ENCODE measurements at places on chromosomes 5 and 9.

GRCh38 chr9:20865347-20865746 is 166.1 kb downstream of the HACD4 start:
- H3K4me1 ChIP-seq = peaks cover 8% of the 10 kb centered on the region
- no peaks in the 10 kb centered on the region for H3K27me3 ChIP-seq
- no peak overlapping the region for H3K27ac ChIP-seq
- no peak overlapping the region for H3K4me3 ChIP-seq

- peaks cover 17% of the 10 kb centered on the region for H3K36me3 ChIP-seq
- H3K4me1 ChIP-seq = peaks cover 3% of the 10 kb centered on the region
- no peak overlapping the region for H3K27ac ChIP-seq
- no peak overlapping the region for H3K4me3 ChIP-seq
Observed at GRCh38 chr9:131524665-131525315, 6.3 kb downstream of the UCK1 start.

- H3K4me3 ChIP-seq = no peak overlapping the region
- no peaks in the 10 kb centered on the region for H3K36me3 ChIP-seq
- peaks cover 21% of the 10 kb centered on the region for H3K4me1 ChIP-seq
- peak; percentile 2 for DNase-seq
Observed at GRCh38 chr5:366541-367357, 45.2 kb downstream of the AHRR start.

- no peak overlapping the region for H3K27ac ChIP-seq
- H3K4me1 ChIP-seq = no peaks in the 10 kb centered on the region
- no peaks in the 10 kb centered on the region for H3K27me3 ChIP-seq
- no peak for DNase-seq
- no peak overlapping the region for H3K4me3 ChIP-seq
- no peaks in the 10 kb centered on the region for H3K36me3 ChIP-seq
Observed at GRCh38 chr5:109485030-109485429, 75.3 kb upstream of the PJA2 start.

DNA sequence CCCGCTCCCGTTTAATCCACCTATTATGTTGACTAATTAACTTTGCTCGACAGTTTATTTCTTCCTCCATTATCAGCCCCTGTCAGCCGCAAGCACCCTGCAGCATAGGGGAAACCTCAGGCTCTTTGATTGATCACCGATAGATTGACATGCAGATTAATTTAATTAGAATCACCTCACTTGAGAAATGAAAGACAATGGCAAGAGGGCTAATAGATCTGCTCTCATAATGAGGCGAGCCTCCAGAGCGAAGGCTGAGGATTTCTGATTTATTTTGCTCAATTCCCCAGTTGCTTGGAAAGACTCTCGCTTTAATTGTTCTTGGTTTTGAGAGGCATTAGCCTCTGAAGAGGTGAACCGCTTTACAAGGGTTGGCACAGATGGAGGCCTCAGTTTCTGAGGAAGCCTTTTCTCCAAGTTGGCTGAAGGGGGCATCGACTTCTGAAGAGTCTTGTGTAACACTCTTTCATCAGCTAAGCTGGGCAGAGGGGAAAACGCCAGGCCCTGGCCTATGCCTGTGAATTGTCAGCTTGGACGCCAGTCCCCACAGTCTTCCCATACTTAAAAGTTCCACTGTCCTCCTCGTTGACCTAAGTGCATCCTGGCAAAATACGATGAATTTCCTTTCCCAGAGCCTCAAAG is 275.4 kb downstream of the EBF1 start:
- peaks cover 2% of the 10 kb centered on the region for H3K27me3 ChIP-seq
- H3K27ac ChIP-seq = no peak overlapping the region
- no peaks in the 10 kb centered on the region for H3K36me3 ChIP-seq
- no peak for DNase-seq
- no peak overlapping the region for H3K4me3 ChIP-seq

DNA sequence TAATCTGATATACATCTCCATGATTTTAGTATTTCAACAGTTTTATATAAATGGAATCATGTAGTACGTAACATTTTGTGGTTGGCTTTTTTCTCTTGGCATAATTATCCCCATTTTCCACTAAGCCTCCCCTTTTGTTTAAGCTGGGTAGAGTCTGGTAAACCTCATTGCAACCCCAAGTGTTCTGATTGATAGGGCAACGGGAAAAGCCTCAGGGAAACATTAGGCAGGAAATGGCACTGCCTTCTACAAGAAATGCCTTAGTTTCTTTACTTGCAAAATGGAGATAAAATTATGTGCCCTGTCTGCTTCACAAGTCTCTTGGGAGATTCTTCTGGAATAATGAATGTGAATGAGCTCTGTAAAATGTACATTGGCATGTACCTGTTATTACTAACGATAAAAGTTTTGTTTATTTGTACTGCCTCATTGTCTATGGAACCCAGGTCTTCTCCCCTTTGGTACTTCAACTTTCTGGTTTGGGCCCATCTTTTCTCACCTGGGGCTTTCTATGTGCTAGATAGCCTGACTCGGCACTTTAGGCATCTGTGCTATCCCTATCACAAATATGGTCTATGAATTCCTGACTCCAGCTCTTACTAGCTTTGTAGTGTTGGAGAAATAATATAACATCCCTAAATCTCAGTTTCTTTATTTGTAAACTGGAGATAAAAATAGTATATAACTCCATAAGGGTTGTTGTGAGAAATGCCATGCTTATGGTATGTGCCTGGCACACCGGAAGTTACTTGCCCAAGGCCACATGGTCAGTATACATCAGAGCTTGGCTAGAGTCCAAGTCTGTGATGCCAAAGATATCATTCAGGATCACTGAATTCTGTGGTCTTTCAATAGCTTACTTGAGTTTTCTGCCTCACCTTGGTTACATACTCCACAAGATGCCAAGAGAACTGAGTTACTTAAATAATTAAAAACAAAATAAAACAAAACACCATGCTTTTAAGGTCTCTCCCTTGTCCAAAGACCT is 48.2 kb upstream of the ZNF169 start:
- H3K27ac ChIP-seq = no peak overlapping the region
- H3K36me3 ChIP-seq = no peaks in the 10 kb centered on the region
- no peak for DNase-seq
- H3K4me3 ChIP-seq = no peak overlapping the region
- H3K4me1 ChIP-seq = peaks cover 3% of the 10 kb centered on the region

DNA sequence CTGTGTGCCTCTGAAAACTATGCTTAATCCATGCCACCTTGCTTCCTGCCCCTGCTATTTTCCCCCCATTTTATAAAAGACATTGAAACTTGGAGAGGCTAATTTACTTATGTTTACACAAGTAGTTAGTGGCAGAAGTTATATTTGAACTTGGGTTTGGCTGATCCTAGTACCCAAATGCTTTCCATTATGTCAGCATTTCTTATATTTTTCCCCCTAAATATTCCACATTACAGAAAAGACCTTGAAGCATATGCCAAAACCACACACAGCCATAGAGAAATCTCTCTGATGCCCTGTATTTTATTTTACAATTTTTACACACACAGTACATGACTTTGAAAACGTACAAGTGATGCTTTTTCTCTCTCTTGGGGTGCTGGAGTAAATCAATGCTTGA is 11.2 kb downstream of the C1QTNF2 start:
- H3K36me3 ChIP-seq = no peaks in the 10 kb centered on the region
- no peaks in the 10 kb centered on the region for H3K4me1 ChIP-seq
- no peaks in the 10 kb centered on the region for H3K27me3 ChIP-seq
- no peak for DNase-seq
- no peak overlapping the region for H3K27ac ChIP-seq
- H3K4me3 ChIP-seq = no peak overlapping the region

DNA sequence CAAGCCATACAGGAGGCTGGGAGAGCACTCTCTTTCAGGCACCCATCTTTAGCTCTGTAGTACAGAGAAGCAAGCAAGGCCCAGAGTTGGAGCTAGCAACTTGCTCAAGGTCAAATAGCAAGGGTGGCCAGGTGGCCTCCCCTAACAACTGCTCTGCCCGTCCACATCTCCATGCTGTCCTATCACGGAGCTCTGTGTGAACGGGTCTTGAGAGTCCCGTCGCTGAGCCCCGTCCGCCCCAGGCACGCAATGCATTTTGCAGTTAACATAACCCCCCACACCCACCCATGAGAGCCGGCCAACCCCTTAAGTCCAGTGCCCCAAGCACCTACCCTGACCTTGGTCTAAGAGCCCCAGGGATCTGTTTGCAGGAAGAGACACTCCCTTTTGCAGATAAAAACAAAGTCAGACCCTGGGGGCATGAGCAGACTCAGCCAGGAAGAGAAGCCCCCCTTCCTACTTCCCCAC is 1.5 kb downstream of the RNF44 start:
- peaks cover 20% of the 10 kb centered on the region for H3K36me3 ChIP-seq
- peak overlapping the region; percentile 87 for H3K4me3 ChIP-seq
- H3K27me3 ChIP-seq = no peaks in the 10 kb centered on the region
- peaks cover 66% of the 10 kb centered on the region for H3K4me1 ChIP-seq
- no peak for DNase-seq

DNA sequence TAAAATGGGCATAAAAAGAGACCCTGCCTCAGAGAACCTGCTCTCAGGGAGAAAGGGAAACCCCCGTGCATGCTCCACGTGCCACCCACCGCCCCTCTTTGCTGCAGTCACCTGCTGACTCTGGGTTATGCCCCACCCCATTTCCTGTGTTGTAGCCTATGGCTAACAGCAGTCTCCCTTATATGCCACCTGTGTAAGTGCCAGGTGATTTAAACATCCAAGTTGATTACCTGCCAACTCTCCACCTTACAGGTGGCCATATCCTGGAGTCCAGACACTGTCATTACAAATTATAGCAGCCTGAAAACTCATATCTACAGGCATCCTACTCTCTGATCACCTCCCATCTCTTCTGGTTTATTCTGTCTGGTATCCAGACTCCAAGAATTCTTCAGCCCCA is 242.6 kb downstream of the HSPA4 start:
- H3K27ac ChIP-seq = no peak overlapping the region
- H3K4me1 ChIP-seq = peaks cover 10% of the 10 kb centered on the region
- no peak overlapping the region for H3K4me3 ChIP-seq
- DNase-seq = no peak
- H3K36me3 ChIP-seq = no peaks in the 10 kb centered on the region

- no peak overlapping the region for H3K27ac ChIP-seq
- no peaks in the 10 kb centered on the region for H3K36me3 ChIP-seq
- DNase-seq = no peak
- H3K4me3 ChIP-seq = no peak overlapping the region
Observed at GRCh38 chr9:15069106-15069505, 158.9 kb upstream of the FREM1 start.

- no peak overlapping the region for H3K27ac ChIP-seq
- peaks cover 14% of the 10 kb centered on the region for H3K27me3 ChIP-seq
- DNase-seq = no peak
- no peaks in the 10 kb centered on the region for H3K4me1 ChIP-seq
- no peaks in the 10 kb centered on the region for H3K36me3 ChIP-seq
Observed at GRCh38 chr5:159539678-159540077, 209.4 kb upstream of the IL12B start.

DNA sequence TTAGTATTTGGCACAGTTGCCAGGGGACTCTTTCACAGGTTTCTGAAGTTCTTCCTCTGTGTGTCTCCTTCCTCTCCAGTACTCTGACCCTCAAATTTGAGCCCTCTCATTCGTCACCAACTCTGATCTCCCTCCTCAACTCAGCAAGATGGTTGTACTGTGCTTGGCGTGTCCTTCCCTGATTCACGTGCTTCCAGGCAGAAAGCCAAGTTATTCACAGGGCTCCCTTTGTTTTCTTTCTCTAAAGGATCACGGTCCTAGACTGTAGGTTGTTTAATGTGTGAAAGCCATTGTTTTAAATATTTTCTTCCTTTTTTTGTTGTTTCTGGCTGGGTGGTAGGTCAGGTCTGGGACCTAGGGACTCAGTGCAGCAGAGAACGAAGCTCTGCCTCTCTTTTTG is 142.9 kb downstream of the DMAC1 start:
- H3K27ac ChIP-seq = no peak overlapping the region
- H3K36me3 ChIP-seq = no peaks in the 10 kb centered on the region
- no peaks in the 10 kb centered on the region for H3K27me3 ChIP-seq

DNA sequence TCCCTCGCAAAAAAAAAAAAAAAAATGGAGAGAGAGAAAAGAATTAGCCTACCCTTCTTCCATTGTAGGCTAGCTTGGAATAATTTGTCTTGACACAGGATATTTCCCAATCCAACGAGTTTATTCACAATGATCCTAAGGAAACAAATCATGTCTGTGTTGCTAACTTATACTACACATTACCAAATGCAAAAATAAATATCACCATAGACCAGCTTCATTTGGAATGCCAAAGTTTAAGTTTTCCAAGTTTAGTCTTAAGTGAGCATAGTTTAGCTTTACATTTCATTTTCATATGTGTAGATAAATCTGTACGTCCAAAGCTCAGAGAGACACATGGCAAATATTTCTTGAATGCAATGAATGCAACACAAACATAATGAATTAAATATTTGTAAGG is 1106.2 kb upstream of the DMAC1 start:
- H3K27ac ChIP-seq = no peak overlapping the region
- H3K36me3 ChIP-seq = peaks cover 1% of the 10 kb centered on the region
- no peaks in the 10 kb centered on the region for H3K27me3 ChIP-seq
- DNase-seq = no peak
- no peaks in the 10 kb centered on the region for H3K4me1 ChIP-seq

GRCh38 chr5:100802208-100802607 is 100.9 kb downstream of the ST8SIA4 start:
- no peak overlapping the region for H3K4me3 ChIP-seq
- DNase-seq = no peak
- peaks cover 6% of the 10 kb centered on the region for H3K27me3 ChIP-seq
- H3K4me1 ChIP-seq = no peaks in the 10 kb centered on the region
- peaks cover 4% of the 10 kb centered on the region for H3K36me3 ChIP-seq

- H3K27me3 ChIP-seq = no peaks in the 10 kb centered on the region
- no peak for DNase-seq
- H3K4me3 ChIP-seq = no peak overlapping the region
- no peak overlapping the region for H3K27ac ChIP-seq
- H3K4me1 ChIP-seq = no peaks in the 10 kb centered on the region
Observed at GRCh38 chr5:63127054-63127453, 548.4 kb downstream of the LRRC70 start.

DNA sequence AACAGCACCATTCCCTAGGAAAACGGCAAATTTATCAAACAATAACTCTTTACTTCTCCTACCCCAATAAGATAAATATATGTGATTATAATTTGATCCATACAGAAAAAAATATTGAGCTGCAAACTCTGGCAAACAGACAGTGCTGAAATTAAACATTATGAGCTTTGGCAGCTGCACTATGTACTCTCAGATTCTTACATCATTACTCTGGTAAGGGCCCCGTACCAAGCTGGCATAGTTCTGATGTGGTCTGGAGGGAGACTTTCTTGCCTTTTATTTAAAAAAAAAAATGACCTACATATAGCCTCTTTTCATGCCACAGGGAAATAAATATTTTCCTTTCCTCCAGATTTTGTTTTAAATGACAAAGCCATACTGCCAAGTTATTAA is 95.0 kb downstream of the NR6A1 start:
- no peak for DNase-seq
- peaks cover 14% of the 10 kb centered on the region for H3K4me1 ChIP-seq
- H3K27me3 ChIP-seq = no peaks in the 10 kb centered on the region
- H3K27ac ChIP-seq = no peak overlapping the region
- H3K36me3 ChIP-seq = no peaks in the 10 kb centered on the region

Data from activated naive CD4-positive, alpha-beta T cell treated with anti-CD3 and anti-CD28 coated beads for 36 hours (primary cell).